ENCODE measurements at places on chromosomes 5 and 9.
A peak's percentile ranks its signal among the peaks of the same experiment; 100 is the strongest.

DNA sequence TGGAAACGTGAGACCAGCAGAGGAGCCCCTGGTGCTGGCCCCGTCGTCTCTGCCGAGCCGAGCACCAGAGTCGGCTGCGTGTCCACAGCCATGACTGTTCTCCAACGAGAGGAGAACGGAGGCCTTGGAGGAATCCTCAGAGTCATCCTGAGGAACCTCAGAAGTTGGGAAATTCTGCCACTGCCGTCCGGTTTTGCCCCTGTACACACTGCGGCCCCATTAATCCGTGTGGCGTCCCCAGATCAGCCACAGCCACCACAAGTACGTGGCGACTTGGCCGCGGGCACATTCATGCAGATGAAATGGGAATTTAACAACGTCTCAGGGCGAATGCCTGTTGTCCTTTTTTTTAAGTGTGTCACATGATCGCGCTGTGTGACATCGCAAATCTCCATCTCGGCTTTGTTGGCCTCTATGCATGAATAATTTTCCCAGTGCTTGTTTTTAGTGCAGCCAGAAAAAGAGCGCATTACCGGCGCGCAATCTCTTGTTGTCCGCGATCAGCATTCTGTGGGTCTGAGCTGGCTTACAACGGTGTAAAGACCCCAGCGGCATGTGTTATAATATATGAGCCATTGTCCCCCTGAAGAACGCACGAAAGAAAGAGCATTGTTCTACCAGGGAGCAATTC is 323.0 kb upstream of the IRX4 start:
- no peak for DNase-seq

- DNase-seq: no peak
Observed at GRCh38 chr5:85760519-85760918, 857.2 kb upstream of the COX7C start.

- DNase-seq: no peak
Observed at GRCh38 chr5:104526866-104527265, 964.3 kb upstream of the NUDT12 start.

DNA sequence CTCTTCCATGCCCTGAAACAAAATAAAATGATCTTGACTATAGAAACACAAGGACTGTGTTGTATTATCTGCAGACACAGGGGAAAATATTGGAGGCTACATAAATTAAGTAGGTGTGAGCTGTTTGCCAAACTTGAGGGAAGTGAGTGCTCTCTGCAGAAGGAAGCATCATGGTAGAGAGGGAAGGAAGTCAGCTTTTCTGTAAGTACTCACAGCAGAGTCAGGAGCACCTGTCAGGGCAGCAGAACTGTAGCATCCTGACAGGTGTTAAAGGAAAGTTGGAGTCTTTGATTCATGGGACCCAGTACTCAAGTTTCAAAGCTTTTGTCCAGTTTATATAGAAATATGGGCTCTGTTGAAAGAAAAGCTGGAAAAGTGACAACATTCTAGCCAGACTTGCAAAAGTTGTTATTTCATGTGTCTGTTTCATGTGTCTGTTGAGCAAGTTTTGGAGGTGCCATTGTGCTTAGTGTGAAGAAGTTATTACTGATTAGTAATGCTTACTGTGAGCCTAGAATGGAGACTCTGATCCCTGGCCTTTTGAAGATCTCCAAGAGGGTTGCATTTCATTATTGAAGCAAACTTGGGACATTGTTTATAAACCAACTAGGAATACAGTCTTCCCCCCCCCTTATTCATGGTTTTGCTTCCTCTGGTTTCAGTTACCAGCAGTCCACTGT is 194.7 kb downstream of the SPATA31D1 start:
- DNase-seq: no peak

DNA sequence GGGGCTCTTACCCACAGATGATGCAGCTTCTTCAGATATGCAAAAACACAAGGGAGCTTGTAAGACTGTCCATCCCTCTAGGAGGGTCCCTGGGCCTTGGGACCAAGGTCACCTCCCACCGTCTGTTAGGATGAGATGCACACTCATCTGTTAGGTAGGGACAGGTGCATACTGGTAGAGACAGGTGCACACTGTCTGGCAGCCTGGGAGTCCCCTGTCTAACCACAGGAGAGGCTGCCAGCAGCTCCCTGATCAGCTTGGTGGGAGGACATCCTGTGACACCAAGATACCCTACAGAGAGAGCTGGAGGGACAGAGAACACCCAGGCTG is 13.2 kb downstream of the TSPAN17 start:
- DNase-seq: no peak

DNA sequence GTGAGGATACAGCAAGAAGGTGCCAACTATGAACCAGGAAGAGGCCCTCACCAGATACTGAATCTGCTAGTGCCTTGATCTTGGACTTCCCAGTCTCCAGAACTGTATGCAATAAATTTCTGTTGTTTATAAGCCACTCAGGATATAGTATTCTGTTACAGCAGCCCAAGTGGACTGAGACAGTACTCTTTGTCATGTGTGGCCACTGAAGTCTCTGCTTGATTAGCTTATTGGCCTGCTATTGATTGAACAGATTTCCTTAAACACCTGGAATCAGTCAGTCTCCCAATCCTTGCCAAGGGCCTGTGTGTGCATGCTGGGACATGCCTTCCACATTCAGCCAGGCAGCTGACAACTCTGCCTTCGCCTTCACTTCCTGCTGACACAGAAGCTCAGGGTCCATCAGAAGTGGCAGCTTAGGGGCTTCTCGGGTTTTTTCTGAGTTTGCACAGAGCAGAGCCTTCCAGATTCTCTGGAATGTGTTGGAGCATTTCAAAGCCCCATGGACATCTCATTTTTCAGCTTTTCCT is 13.7 kb upstream of the ROR2 start:
- no peak for DNase-seq

GRCh38 chr5:173155912-173156311 is 11.6 kb downstream of the BNIP1 start:
- DNase-seq: no peak

GRCh38 chr5:53714667-53715010 is 154.2 kb downstream of the NDUFS4 start:
- no peak for DNase-seq

DNA sequence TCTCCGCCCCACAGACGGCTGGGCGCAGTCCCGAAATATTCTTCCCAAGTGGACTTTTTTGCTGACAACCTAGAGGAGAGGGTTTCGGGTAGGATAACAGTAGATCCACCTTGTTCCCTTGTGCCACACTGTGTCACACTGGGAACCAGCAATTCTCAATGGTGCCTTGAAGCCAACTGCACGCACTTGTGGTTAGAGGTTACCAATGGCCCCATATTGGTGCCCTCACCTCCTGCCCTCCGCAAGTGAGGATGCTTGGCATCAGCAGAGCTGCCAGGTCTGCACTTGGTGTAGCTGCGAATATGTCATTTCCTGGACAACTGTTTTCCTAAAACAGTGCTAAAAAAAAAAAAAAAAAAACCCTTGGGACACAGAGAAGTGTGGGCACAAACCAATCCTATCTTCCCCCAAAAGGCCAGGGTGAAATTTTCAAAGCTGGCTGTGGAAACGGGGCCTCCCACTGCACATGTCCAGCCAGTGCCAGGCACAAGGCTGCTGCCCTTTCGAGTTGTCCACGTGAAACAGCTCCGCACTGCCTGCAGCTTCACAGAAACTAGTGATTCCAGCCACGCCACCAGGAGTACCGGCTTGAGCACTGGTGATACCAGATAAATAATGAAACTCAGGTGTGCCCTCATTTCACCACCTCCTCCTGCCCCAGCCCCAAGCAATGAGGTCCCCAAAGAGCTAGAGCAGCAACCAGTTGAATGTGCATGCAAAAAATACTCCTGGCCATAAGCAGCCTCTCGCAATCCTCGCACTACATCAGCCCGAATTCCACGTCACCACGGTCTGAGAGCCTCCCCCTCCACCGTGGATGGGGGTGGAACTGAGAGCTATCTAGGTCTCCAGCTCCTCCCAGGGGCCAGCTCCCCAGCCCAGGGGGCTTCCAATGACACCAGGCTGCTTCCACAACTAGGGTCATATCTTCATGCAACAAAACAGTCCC is 51.2 kb downstream of the USP20 start:
- no peak for DNase-seq

- no peak for DNase-seq
Observed at GRCh38 chr5:65172486-65173129, 309.1 kb downstream of the ADAMTS6 start.

DNA sequence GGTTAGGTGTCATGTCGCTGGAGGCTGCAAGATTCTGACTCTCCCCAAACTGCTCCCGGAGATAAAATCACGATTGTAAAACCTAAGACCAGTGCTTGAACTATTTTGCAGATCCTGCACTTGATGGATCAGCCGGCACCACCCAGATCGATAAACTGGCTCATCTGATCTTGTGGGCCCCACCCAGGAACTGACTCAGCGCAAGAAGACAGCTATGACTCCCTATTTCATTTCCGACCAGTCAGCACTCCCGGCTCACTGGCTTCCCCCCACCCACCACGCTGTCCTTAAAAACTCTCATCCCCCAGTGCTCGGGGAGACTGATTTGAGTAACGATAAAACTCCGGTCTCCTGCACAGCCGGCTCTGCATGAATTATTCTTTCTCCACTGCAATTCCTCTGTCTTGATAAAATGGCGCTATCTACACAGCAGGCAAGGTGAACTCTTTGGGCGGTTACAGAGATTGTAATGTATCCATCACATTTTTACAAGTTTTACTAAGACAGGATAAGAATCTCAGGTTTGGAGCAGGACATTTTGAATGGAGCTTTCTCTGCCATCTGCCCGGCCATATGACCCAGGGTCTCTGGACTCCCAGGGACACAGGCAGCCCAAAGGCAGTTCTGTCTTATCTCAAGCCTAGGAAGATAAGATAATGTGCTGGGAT is 10.6 kb upstream of the PPP1R26 start:
- peak; percentile 9 for DNase-seq

GRCh38 chr5:127053049-127053448 is 20.3 kb downstream of the C5orf63 start:
- DNase-seq: no peak

DNA sequence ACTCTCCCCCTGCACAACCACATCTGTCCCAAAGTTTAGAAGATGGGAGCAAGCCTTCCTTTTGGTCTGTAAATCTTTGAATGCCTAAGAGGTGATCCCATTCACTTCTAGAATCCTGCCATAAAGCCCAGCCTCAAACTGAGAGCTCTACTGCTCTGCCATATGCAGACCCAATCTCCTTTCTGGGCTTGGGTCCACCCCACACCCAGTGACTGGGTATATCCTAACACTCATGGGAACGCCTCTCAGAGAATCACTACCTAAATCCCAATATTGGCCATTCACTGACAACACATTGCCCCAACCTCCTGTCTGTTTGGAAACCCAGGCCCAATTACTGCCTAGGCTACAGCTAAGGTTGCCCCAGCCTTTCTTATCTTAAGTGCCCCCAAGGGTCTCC is 90.7 kb downstream of the MAMDC2 start:
- no peak for DNase-seq

- no peak for DNase-seq
Observed at GRCh38 chr5:178394074-178394473, 161.5 kb upstream of the PHYKPL start.

- no peak for DNase-seq
Observed at GRCh38 chr5:173699966-173700365, 83.5 kb upstream of the BOD1 start.

DNA sequence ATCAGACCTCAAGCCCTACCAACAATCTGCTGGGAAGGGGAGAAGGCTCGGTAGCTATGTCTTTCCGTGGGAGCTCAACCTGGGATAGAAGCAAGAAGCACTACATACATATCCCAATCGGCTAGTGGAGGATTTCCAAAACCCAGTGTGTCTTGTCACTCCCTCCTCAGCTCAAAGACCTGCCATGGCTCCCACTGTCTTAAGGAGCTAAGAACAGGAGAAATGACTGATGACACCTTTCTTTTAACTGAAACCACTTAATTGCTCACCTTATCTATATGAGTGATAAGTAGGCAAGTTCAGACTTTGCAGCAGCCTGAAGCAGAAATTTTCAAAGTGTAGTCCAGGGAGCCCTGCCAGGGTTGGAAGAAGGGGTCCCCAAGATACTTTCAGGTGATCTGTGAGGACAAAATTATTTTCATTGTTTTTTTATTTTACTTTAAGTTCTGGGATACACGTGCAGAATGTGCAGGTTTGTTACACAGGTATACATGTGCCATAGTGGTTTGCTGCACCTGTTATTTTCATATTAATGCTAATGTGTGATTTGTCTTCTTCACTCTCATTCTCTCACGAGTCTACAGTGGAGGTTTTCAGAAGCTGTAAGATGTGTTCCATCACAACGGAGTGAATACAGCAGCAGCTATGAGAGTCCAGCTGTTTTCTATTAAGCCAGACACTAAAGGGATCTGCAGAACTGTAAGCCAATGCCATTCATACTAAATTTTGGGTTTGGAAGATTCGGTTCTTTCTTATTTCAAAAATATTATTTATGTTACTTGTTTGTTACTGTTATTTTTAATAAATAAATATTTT is 41.4 kb downstream of the PAX5 start:
- no peak for DNase-seq

GRCh38 chr5:100771181-100771580 is 131.9 kb downstream of the ST8SIA4 start:
- no peak for DNase-seq

- DNase-seq: no peak
Observed at GRCh38 chr9:13555989-13556500, 276.6 kb upstream of the MPDZ start.

GRCh38 chr9:87873607-87874303 is 8.9 kb upstream of the SPATA31E1 start:
- DNase-seq: no peak

- peak; percentile 19 for DNase-seq
Observed at GRCh38 chr5:142977363-142978051, 207.3 kb downstream of the ARHGAP26 start.

GRCh38 chr5:146388386-146388785 is 49.7 kb downstream of the POU4F3 start:
- no peak for DNase-seq

DNA sequence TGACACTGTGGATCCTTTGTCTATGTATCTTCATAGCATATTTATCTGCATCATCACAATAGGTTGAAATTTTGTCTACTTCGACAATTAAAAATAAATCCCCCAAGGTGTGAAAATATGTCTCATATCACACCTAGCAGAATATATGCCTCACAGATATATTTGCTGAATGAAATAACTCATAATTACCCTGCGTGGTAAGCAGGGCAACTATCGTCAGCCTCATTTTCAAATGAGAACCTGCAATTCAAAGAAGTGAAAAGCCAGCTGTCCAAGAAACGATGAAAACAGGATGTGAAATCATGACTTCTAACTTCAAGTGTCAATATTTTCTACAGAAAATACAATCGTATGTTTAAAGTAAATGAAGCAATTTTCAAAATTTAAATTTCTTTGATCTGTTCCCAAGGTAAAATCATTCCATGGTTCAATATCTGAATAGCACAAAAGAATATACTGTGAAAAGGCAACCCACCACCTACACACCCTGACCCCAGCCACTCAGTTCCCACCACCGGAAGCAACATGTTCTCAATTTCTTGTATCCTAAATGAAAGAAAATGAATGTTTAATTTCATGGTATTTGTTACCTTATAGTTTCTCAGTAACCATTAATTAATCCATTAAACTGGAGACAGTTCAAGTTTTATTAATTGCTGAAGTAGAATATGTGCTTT is 57.1 kb downstream of the TBCA start:
- no peak for DNase-seq

DNA sequence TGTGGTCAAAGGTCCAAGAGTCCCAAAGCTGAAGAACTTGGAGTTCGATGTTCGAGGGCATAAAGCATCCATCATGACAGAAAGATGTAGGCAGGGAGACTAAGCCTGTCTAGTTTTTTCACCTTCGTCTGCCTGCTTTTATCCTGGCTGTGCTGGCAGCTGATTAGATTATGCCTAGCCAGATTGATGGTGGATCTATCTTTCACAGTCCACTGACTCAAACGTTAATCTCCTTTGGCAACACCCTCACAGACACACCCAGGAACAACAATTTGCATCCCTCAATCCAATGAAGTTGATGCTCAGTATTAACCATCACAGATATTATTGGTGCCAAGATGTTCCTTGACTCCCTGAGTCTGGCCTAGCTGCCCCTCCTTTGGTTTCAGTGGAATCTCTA is 530.8 kb upstream of the CLINT1 start:
- no peak for DNase-seq

All from activated T-cell treated with anti-CD3 and anti-CD28 coated beads for 4 hours (primary cell).